Activated T-helper 1 cell treated with anti-CD3 and anti-CD28 coated beads, Interleukin-2, amount 50 U/mL, for 16 hours (primary cell): ENCODE measurements at places on chromosomes 2 and 18.

DNA sequence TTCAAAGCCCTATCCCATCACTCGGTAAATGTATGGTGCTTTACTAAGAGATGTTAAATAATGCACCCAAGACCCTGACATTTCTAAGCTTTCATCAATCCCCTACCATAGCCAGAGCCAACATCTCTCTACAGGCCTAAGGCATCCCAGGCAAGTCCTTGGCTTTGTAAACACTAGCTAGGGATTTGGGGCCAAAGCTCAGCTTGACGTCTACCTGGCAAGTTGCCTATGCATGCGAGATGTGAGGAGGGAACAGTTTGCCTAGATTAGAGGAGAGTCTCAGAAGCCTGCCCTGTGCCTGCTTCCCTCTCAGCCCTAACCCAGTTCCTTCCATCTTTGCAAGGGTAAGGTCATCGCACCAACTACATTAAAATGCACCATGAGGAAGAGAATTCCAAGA, 221.5 kb upstream of the NCKAP5 start:
- no peak for DNase-seq

DNA sequence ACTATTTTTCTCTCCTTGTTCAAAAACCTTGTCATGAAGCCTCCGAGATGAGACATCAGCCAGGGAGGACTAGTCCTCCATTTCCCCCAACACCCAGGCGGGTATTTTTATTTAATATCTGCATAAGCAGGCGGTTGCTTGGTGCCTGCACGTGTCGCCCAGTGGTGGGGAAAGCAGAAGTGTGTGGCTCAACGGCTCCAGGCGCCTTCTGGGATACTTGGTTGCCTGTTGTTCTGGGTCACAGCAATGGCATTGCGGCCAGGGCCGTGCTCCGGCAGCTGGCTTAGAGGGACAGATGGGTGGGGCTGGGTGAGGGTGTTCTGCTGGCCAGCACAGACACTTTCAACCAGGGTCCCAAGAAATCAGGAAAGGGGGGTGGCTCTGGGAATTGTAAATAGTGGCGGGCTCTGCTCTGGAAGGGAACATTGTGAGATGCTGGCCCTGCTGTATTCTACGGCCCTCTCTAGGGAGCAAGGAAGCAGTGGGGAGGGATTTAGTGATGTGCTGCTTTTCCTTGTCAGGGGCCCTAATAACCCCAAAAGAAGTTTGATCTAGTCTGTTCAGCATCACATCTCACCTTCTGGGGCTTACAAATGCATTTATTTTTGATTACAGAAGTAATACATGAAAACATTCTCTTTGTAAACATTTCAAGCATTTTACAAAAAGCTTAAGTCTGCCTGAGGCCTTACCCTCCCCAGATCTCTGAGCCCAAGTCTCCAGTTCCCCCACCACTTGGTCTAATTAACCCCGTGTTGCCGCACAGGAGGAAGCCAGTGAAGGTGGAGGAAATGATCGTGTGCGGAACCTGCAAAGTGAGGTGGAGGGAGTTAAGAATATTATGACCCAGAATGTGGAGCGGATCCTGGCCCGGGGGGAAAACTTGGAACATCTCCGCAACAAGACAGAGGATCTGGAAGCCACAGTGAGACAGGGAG, 1.1 kb downstream of the VAMP8 start:
- DNase-seq: no peak

GRCh38 chr2:127357591-127357990, 30.2 kb downstream of the MAP3K2 start:
- DNase-seq: no peak

DNA sequence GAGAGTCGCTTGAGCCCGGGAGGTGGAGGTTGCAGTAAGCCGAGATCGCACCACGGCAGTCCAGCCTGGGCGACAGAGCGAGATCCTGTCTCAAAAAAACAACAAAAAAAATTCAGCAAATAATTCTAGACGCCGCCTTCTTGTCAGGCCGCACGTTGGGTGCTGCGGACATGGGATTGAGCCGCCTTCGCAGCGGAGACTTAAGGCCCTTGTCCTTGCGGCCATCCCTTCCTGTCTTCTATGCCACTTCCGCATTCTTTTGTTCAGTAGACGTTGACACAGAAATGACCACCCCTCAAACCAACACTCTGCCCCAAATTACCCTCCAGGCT, 15.8 kb downstream of the PTPN18 start:
- no peak for DNase-seq

DNA sequence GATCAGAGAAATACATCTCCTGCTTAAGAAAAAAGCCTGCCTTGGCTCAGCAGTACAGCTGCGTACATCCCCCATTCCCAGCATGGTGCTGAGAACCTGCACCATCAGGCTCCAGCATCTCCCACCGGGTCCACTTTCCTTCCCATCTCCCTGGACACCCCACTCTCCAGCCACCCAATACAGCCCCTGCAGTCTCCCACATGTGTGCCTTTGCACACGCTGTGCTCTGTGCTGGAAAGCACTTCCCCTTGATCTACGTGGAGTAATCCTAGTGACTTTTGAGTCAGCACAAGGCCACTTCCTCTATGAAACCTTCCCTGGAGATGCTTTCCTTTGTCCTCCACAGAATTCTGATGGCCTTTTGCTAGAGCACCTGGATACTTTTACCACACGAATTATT, 17.0 kb downstream of the STAT1 start:
- DNase-seq: no peak

- no peak for DNase-seq
These were observed 30.7 kb upstream of the PIEZO2 start for GRCh38 chr18:11179959-11180519.

DNA sequence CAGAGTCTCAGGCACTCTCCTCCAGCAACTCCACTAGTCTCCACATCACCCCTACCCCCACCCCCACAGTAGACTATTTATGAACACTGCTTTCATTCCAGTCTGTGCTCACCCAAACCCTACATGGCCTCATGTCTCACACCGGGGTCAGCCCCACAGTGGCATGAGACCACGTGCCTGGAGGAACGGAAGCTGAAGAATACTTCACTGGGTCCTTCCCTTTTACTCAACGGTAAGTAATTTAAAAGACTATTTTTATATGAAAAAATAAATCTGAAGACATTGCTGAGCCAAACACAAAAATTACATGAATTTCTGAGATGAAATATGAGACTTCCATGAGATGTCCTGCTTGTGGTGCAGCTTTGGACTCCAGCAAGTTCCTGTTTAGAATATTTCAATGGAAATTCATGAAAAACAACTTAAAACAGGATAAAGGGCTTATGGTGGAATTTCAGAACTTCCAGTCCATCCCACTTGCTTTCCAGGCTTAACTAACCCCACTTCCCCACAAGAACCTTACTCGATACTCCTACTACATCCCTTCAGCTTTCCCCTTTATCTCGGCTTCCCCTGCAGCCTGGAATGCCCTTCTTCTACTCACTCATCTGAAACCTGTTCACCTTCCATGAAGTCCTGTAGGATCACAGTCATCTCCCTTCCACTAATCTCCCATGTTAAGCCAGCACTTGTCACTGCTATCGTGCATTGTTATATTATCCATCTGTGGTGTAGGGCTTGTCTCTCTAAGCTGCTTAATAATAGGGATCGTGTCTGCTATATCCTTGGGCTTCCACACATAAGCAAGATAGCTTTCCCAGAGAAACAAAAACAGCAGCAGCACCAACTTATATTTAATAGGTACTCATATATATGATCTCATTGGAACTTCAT, 47.9 kb downstream of the SLC14A1 start:
- DNase-seq: no peak

DNA sequence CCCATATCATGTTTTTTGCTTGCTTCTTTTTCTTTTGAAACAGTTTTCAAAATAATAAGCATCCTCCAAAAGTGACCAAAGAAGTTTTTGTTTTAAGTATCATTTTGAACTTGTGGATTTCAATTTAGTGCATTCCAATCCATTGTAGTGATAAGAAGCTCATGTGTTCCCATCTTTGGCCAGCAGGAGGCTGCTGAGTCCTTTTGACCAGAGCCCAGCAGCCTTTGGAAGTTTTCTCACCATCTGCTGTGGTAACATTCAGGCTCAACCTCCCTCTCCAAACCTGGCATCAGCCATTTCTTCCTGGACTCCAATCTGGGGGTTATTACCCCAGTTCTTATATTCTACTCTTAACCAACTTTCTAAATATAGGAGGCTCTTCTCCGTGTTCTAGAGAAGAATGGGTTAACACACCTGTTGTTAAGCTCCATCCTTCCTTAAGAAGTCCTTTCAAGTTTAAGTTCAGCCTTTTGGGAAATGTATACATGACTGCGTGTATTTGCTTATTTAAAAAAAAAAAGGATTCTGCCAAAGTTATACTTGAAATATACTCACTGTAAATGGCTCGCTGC, 39.0 kb upstream of the MAL start:
- no peak for DNase-seq
